ENCODE measurements at places on chromosomes 5 and 9. TPM values are rescaled to one million over a fixed set of nuclear protein-coding genes. Genes with fewer than 3 reads are reported as not detected.

The PRRX2 gene
- 0.54 TPM for total RNA-seq

The PCAT7 gene
- not detected for total RNA-seq

The ISL1 gene
- not detected for total RNA-seq

The SUB1 gene
- total RNA-seq = 187 TPM

The WDR31 gene
- total RNA-seq = 13.0 TPM

The INSL6 gene
- total RNA-seq = not detected

The MSMP gene
- total RNA-seq = not detected

The LHX6 gene
- total RNA-seq = 6.1 TPM

DNA sequence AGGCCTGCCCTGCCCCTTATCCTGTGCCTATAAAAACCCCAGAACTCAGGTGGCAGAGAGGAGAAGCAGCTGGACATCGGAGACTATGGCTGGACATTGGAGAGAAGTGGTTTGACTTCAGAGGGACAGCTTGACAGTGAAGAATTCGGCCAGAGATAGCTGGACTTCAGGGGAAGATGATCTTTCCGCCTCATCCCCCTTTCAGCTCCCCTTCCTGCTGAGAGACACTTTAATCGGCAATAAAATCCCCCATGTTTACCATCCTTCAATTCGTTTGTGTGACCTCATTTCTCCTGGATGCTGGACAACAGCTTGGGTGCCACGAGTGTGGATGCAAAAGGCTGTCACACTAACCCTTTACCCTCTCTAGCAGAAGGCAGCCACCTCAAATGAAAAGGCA lies 134.1 kb upstream of the TUT7 start:
- no peak for DNase-seq

- no peak for DNase-seq
These were observed 217.3 kb upstream of the RASEF start for GRCh38 chr9:83280268-83280667.

DNA sequence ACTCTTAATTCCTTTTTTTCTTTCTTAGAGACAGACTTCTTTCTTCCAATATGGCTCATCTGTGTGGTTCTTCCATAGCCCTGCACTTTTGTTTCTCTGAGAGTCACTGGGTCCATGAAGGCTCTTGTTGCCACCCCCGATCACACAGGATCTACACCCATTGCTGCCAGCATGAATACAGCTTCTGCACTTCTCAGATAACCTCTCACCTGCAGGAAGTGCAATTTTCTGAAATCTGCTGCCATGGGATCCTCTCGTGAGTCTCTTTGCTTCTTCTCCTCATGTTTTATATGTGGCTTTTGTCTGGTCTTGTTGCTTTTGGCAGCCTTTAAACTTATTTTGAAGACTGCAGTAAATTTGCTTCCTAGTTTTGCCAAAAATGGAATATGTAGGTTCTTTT lies 171.2 kb downstream of the TMEM167A start:
- DNase-seq = no peak

DNA sequence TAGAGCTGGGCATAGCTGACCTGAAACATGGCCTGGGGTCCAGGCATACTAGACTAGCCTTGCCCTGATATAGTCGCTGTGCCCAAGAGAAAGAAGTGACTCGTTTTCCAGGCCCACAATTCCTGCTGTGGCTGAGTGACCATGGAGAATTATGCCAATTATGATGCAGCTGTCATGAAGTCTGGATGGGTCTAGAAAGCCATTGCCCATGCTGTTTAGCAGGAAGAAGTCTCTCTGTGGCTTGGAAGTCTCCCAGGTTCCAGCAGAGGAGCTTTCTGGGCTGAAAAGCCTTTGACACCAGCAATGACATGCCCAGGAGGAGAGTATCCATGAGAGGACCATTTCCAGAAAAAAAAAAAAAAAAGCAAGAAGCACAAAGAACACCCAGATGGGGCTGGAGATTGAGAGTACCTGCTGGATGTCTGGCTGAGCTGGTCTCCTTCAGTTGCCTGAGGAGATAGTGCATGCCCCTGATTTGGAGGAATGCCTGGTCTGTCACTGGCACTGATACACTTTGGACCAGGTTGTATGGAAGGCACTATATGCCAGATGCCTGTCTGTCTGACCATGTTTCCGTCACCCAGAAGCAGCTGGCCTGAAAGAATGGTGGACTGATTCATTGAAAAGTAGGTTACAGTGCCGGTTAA lies 128.0 kb upstream of the EPB41L4A start:
- DNase-seq = no peak

- peak; percentile 32 for DNase-seq
These were observed 71.7 kb downstream of the GABRA6 start for GRCh38 chr5:161757223-161757622.

GRCh38 chr5:76552546-76552945 lies 70.7 kb downstream of the F2RL2 start:
- no peak for DNase-seq

- DNase-seq = no peak
These were observed 118.2 kb upstream of the CTNND2 start for GRCh38 chr5:12022444-12022843.

All from Right ventricle myocardium inferior (tissue), 1 donor.